ENCODE measurements at places on chromosomes 5 and 9. TPM values are rescaled to one million over a fixed set of nuclear protein-coding genes. Genes with fewer than 3 reads are reported as not detected.

DNA sequence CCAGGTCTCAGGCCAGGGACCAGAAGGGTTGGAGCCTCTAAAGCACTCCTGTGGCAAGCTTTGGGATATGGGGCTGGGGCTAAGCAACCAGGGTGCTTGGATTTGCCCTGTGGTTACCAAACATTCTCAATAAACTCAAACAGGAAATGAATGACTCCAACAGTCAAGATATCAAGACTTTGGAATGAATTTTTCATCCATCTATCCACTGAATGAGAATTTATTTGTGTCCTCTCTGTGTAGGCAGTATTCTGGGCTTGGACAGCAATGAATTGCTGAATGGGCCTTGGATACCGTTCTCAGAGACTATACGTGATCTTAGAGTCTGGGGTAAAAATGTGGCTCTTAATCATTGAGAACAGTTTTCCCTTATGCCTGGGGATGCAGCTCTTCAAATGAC is 212.5 kb downstream of the DAB2IP start:
- DNase-seq, result no peak

GRCh38 chr9:92299116-92299515 is 5.6 kb upstream of the IARS1 start:
- no peak for DNase-seq

- DNase-seq, result no peak
These were observed 4.7 kb upstream of the STOML2 start for GRCh38 chr9:35107297-35108290.

DNA sequence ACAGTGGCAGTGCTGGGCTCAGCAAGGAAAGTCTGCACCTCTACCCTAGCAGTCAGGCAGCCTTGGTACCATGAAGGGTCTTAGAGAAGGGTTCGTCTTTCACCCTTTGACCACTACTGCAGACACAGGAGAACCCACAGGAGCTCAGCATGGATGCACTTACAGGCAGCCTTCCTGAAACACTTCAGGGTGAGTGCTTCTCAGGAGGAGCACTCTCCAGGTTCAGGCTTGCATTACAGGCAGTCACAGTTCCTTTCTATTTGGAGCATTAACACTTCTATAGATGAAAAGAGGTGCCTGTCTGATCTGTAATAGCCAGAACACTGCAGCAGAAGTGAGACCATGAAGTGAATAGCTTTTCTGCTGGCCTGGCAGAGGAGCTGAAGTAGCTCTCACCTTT is 8.7 kb upstream of the CYLC2 start:
- no peak for DNase-seq

GRCh38 chr9:16039218-16039987 is 486.6 kb downstream of the CCDC171 start:
- no peak for DNase-seq

The HACD4 gene
- total RNA-seq, result 1.1 TPM

The SPINK14 gene
- total RNA-seq, result not detected

The GZMA gene
- total RNA-seq, result 1.7 TPM
